ENCODE measurements at places on chromosomes 6 and 20.

- no peak for DNase-seq
Measured at GRCh38 chr6:48568856-48569255, 457.9 kb upstream of the PTCHD4 start.

DNA sequence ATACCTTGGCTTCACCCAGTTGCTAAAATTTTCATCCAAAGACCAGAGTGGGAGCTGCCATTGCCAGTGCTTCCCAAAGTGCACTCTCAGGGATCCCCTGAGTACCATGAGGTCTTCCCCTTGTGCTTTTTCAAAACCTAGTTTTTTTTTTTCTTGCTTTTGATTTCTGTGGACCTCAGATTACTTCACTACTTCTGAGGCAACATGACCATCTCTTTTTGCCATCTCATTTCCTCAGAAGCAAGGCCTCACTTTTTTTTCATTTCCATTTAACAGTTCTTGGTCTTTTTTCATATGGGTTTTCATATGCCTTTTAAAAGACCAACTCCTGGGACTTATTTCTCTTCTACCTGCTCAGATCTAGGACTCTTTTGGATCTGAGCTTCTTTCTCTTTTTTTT, 64.1 kb upstream of the MMS22L start:
- DNase-seq: no peak

- no peak for DNase-seq
Measured at GRCh38 chr6:169082093-169082492, 171.6 kb downstream of the THBS2 start.

DNA sequence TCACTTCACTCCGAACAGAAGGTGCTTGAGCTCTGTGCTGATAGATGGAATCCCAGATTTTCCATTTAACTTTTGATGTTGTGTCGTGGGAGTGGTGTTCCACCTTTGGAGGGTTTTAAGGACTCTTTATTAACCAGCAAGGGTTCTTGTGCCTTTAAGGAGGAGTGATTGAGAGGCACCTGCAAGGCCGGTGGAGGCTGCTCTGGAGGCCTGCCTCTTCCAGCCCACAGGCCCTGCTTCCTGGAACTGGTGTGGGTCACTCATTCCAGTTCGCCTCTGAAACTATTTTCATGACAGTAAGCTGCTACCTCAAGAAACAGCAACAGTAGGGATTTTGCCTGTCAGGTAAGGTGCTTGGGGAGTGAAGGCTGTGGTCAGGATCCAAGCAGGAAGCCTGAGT, 58.8 kb upstream of the APCDD1L start:
- DNase-seq: no peak

- DNase-seq: no peak
Measured at GRCh38 chr20:33162753-33163152, 5.2 kb upstream of the BPIFA2 start.

- no peak for DNase-seq
Measured at GRCh38 chr6:139337830-139338229, 36.6 kb downstream of the CITED2 start.

DNA sequence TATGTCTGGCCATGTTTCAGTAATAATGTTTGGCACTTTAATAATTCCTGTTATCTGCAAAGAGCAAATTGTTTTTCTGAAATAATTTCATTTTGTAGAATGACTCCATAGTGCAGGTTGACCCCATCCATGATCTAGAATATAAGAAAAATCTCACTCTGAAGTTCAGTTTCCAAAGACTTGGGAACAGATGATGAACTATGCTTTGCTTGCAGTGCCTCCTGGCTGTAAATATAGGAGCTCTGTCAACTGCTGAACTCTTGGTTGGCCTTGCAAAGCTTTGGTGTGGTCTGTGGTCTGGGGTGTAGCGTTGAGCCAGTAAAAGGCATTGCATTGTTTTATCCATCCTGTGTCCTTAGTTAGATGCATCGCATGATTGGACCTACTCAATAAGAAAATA, 104.0 kb downstream of the PLCB4 start:
- no peak for DNase-seq

- DNase-seq: no peak
Measured at GRCh38 chr6:36201612-36202011, 5.1 kb downstream of the BRPF3 start.

DNA sequence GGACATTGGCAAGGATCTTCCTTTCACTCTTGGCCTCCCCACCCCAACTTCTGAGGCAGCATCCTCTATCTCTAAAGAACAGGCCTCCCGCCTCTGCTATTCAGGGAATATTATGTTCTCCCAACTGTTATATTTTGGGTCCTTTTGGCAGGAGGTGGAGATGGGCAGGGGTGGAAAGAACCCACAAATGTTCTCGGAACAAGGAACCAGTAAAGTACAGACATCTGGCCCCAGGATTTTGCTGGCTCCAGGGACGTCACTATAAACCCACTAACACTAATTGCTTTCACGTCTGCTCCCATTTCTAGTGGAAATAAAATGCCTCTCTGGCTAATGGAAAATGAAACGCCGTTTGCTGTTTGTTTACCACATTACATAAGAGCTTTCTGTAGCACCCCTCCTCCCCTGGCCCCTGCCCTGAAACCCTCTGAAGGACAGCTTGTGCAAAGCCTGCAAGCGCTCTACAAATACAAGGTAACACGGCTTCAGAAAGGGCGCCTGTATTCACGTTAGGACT, 77.7 kb upstream of the TBC1D7 start:
- DNase-seq: no peak

- DNase-seq: no peak
Measured at GRCh38 chr6:100565439-100566104, 100.9 kb upstream of the SIM1 start.

- no peak for DNase-seq
Measured at GRCh38 chr20:38383147-38383546, 36.9 kb downstream of the LBP start.

GRCh38 chr20:18904624-18905023, 91.0 kb downstream of the SCP2D1 start:
- DNase-seq: no peak

DNA sequence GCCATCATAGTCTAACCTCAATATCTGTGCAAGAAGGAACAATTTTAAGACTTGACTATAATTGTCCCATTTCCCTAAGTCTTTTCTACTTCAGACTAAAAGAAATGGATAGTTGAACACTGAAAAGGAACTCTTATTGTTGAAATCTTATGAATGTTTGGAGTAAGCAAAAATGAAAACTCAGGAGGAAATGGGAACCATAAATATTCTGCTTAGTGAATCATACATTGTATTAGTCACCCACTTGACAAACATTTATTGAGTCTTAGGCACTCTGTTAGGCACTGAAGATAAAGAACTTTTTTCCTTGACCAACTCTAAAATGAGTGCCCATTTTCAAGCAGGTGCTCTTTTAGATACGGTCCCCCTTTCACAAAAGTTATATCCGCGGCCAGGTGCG, 8.7 kb downstream of the CCDC170 start:
- DNase-seq: no peak

DNA sequence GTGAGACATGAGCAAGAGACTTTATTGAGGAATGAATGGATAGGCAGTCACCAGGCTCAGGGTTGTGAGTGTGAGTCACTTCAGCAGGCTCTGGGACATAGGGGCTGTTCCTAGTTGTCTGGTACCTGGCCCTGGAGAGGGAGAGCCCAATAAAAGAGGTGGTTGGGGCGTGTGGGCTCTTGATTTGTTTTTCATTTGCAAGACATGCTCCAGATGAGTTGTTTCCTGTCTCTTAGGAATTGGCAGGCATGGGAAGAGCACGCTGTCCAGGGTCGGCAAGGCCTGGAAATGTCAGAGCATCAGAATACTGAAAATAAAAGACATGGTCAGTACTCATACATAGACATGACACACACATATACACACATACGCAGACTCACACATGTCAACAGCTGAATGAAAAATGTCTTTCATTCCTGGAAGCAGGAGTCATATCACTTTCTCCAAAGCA, 166.3 kb upstream of the SULF2 start:
- no peak for DNase-seq

- no peak for DNase-seq
Measured at GRCh38 chr6:129472239-129472638, 237.7 kb downstream of the ARHGAP18 start.

- DNase-seq: peak; percentile 82
Measured at GRCh38 chr20:46406986-46407670, 713 bp upstream of the ELMO2 start.

GRCh38 chr6:112503091-112503596, 156.0 kb downstream of the RFPL4B start:
- DNase-seq: no peak

GRCh38 chr6:131250122-131250521, 114.9 kb downstream of the AKAP7 start:
- no peak for DNase-seq

DNA sequence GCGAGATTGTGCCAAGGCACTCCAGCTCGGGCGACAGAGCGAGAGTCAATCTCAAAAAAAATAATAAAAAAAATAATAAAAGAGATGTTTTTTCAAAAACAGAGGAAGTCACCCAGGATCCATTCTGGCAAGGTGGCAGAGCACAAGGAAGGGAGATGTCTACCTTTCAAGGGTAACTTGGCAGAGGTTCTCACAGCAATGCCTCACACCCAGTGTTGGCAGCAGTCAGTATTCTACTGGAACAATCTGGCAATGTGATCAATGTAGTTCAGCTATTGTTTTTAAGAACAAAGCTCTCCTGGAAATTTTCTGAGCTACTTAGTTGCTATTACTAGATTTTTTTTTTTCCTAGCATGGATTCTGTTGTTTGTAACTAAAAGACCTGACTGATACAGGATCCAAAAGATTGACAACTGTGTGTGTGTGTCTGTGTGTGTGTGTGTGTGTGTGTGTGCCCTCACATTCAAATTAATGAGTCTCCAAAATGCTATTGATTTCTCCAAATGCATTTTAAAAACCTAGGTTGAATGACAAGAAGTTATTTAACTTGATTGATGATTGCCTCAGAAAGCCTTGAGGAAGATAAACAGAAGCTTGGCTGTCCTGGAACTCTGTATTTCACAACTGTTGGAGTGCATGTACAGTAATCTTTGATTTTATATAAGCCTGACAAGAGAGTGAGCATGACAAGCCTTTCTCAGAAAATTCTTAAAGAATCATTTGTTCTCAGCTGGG, 114.1 kb upstream of the RREB1 start:
- no peak for DNase-seq

GRCh38 chr20:10467681-10468339, 32.7 kb downstream of the SLX4IP start:
- DNase-seq: no peak

DNA sequence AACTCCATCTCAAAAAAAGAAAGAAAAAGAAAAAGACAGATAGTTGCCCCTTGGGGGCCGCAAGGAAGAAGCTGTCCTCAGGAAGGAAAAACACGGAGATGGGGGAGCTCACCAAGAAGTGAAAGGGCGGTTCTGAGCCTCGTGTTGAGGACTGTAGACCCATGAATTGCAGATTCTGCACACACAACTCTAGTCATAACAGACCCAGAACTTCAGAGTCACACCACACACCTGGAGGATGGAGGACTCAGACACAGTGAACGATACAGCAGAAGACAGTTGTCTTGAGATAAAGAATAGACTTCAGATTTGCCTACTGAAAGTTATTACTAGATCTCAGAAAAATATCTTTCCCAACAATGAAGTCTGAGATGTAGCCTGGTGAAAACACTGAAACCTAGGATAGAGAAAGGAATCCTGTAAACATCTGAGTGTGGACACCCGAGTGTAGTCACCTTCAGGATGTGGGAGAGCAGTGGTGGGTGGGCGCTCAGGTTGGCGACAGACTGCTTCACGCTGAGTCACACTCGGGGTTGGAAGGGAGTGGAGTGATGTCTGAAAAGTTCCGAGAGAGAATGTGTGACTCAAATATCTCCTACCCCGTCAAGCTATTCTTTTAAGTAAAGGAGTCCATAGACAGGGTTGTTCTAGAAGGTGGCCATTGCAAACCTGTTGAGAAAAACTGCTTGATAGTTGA, 88.1 kb downstream of the MAP3K4 start:
- peak; percentile 25 for DNase-seq

DNA sequence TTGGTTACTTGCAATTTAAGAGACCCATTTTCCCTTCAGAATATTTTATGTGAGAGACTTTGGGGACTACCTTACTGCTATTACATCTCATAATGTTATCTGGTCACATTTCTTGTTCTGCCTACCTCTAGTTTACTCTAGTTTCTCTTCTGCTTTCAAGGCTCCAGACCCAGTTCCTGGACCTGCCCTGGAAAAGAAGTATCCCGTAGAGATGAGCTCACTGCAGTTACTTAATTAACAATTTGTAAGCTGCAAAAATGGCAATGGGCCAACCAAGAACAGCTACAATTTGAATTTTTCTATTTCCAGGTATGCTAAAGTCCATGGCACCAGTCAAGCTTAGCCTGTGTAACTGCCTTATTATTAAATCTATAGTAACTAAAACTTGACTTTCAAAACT, 25.0 kb downstream of the TAB2 start:
- DNase-seq: no peak

DNA sequence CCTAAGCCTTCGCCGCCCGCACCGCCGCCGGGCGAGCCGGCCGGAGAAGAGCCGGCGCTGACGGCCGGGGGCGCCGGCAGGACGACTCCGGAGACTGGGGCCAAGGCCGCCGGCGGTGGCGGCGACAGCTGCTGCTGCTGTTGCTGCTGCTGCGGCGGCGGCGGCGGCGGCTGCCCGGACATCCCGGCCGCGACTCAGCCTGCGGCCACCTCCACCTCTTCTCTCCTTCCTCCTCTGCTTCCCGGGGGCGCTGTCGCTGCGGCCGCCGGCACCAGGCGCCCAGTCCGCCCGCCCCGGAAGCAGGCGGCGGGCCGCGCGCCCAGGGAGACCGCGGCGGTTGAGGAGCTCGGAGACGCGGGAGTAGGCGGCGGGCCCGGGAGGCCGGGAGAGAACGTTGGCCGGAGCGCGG, 307 bp downstream of the RANBP9 start:
- no peak for DNase-seq

- no peak for DNase-seq
Measured at GRCh38 chr6:85460154-85460920, 10.5 kb downstream of the NT5E start.

- DNase-seq: no peak
Measured at GRCh38 chr6:169501128-169501527, 200.7 kb downstream of the WDR27 start.

- no peak for DNase-seq
Measured at GRCh38 chr6:120228297-120228696, 878.7 kb upstream of the MAN1A1 start.

GRCh38 chr6:112833581-112834131, 486.5 kb downstream of the RFPL4B start:
- DNase-seq: no peak

- DNase-seq: no peak
Measured at GRCh38 chr6:163599684-163600083, 185.2 kb downstream of the QKI start.

DNA sequence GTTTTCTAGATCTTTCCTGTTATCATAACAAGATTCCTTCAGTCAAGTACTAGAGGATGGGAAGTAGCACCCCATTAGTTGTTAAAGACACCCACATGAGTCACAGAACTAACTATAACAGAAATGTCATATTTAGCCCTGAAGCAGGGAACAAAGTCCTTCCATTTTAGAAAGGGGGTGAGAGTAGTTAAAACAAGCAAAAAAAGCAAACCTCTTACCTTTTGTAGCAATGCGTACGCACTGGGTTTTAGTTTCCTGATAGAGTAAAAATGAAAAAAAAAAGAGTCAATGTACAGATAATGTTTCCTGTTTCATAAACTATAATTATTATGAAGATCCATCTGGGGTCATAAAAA, 163.7 kb upstream of the THEMIS start:
- no peak for DNase-seq
